ENCODE measurements at places on chromosomes 13 and 19.

DNA sequence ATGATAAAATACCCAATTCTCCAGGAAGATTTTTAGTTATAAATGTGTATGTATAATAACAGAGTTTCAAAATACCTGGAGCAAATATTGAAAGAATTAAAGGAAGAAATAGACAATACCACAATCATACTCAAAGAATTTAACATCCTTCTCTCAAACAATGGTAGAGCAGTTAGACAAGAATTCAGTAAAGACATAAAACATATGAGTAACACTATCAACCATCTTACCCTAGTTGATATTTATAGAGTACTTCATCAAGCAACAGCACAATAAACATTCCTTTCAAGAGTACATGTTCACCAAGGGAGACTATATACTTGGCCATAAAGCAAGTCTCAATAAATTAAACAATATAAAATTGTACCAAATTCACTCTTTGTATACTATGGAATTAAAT, 108.4 kb downstream of the DLEU7 start:
- DNase-seq, result no peak

- no peak for DNase-seq
These were observed 42.3 kb downstream of the ZNF611 start for GRCh38 chr19:52692431-52693008.

DNA sequence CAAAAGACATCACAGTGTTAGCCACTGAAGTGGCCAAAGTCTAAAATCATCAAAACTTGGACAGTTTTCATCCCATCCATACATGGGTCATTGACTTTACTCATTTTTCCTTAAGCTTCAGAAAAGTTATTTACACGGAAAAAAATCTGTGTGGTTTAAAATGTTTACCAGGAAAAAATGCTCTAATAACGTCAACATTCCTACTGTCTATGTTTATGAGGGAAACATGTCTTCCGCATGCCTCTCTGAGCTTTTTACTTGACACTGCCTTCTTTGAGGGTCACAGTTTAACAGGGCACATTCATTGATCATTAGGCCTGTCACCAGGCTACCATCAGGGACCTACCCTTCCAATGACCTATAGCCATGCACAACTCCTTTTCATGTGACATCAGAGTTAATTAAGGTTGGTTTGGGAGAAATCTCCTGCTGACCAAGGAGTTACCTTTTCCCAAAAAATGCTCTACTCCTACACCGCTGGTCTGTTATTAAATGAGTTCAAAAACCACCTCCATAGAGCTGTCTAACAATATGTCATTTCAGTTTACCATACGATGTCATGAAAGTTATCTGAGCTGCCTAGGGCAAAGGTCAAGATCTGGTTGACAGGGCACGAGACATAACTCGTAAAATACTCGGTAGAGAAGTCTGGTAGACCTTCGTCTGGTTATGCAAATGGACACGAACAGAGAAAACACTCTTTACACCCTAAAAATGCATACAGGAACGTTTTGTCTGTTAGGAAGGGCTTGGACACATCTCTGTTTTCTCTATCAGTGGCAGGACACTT, 17.8 kb downstream of the FLT1 start:
- DNase-seq, result no peak

GRCh38 chr13:44573071-44573470, 3.1 kb downstream of the TSC22D1 start:
- DNase-seq, result no peak

GRCh38 chr19:51258165-51259160, 7.6 kb downstream of the SIGLECL1 start:
- no peak for DNase-seq

DNA sequence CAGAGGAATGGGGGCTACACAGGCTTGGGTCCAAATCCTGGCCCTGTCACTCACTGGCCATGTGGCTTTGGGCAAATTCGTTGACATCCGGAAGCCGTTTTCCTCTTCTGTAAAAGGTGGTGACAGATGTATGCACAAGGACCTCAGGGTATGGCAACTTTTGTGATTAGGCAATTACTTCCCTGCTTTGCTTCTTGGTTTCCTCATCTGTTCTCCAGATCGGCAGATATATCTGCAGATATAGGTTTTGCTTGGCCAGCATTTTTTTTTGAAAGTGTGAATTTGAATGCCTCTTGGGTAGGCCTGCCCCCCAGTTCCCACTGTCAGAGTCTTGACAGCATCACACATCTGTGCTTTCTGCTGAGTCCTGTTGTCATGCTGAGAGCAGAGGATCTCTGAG, 17.7 kb downstream of the TMEM272 start:
- no peak for DNase-seq

DNA sequence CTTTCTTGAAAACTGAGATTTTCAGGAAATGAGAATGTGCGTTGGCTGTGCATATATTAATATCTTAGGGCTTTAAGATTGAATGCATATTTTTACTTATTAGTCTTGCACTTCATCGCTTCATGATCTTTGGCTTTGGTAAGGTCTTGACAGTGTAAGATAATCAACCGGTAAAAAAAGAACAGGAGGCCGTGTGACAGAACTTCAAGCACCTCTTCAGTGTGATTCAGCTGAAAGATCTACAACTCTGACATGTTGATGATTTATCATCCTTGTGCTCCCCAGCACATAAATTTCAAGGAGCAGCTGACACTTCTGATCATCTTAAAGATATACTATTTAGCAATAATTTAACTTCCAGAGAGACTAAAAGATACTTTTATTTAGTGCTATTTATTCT, 195.1 kb downstream of the HS6ST3 start:
- no peak for DNase-seq

- DNase-seq, result no peak
These were observed 894.3 kb downstream of the EFNB2 start for GRCh38 chr13:105641121-105641520.

DNA sequence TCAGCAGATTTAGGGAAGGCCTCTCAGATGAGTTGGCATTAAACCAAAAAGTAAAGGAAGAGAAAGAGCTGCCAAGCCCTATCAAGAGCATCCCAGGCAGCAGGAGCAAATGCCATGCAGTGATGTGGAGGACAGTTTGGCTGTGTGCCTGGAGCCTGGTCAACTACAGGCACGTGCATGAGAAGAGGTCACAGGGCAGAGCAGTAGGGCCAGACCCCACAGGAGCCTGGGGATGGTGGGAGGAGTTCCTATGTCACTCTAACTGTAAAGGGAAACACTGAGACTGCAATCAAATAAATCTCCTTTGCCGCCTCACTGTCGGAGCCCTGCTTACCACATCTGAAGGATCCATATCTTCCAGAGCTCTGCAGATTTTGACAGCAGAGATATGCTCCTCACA, 240.5 kb downstream of the ENOX1 start:
- no peak for DNase-seq

- DNase-seq, result peak; percentile 53
These were observed 20.9 kb downstream of the TECR start for GRCh38 chr19:14550201-14550754.

- no peak for DNase-seq
These were observed 1504.6 kb downstream of the EFNB2 start for GRCh38 chr13:105030851-105031250.

DNA sequence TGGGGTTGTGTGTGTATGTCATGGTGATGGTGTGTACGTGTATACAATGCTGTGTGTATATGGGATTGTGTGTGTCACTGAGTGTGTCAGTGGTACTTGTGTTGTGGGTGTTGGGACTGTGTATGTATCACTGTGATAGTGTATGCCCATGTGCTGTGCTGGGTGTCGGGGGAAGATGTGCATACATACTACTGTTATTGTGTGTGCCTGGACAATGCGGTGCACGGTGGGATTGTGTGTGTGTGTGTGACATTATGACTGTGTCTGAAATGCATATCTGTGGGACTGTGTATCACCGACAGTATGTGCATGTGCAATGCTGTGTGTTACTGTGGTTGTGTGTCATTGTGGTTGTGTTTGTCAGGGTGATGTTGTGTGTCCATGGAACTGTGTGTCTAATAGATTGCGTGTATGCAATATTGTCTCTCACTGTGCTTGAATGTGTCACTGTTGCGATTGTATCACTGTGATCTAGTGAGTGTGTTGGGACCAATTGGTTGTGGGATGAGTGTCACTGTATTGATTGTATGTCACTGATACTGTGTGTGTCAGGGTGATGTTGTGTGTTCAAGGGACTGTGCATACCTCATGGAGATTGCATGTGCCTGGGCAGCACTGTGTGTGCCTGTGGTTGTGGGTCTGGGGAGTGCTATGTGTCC, 11.0 kb upstream of the BBC3 start:
- peak; percentile 12 for DNase-seq

- peak; percentile 65 for DNase-seq
These were observed 17.8 kb upstream of the ADGRE5 start for GRCh38 chr19:14363183-14364097.

DNA sequence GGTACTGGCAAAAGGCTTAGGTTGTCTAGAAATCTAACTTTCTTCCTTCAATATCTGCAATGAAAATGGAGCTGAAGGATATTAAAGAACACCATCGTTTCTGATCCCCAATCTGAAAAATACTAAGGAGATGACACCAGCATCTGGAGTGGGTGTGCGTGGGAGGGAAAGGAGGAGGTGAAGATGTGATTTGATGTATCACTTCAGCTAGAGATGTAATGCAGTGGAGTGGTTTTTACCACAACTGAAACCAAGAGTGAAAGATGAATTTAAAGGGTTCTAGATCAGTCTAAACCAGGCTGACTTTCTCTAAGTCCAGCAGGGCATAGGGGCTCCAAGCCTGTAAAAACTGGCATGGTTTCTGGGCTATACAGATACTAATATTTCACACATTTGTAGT, 148.4 kb downstream of the AKAP11 start:
- DNase-seq, result peak; percentile 38

GRCh38 chr13:24861617-24862362, 97.8 kb downstream of the RNF17 start:
- DNase-seq, result no peak

GRCh38 chr13:30153545-30154426, 153.6 kb downstream of the KATNAL1 start:
- peak; percentile 24 for DNase-seq

- no peak for DNase-seq
These were observed 87.5 kb upstream of the CSNK1A1L start for GRCh38 chr13:37192956-37193355.

- DNase-seq, result no peak
These were observed 6.2 kb downstream of the GAS6 start for GRCh38 chr13:113857531-113858195.

GRCh38 chr13:75073786-75074185, 408.2 kb downstream of the TBC1D4 start:
- no peak for DNase-seq

DNA sequence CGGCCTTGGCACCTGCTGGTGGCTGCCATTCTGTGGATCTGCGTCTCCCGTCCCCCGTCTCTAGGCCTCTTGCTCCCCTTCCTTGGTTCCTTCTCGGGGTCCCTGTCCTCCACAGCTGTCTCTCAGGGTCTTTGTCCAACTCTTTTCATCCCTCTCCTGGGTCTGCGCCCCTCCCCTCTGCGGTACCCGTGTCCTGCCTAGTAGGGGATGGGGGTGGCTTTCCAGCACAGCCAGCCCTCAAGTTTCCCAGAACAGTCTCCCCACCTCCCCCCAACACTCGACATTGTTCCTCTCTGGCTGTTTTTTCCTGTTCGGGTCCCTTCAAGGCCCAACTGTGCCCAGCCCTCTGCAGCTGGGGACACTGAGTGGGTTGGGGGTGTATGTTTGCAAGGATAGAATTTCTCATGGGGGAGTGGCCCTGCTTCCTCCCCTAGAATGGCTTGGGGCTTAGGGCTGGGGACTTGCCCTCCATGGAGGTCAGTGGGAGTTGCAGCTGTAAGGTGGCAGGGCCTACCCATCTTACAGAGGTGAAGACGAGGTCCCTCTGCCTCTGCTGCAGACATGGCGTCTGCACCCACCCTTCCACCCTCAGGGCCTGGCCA, 762 bp upstream of the ADM5 start:
- DNase-seq, result no peak

DNA sequence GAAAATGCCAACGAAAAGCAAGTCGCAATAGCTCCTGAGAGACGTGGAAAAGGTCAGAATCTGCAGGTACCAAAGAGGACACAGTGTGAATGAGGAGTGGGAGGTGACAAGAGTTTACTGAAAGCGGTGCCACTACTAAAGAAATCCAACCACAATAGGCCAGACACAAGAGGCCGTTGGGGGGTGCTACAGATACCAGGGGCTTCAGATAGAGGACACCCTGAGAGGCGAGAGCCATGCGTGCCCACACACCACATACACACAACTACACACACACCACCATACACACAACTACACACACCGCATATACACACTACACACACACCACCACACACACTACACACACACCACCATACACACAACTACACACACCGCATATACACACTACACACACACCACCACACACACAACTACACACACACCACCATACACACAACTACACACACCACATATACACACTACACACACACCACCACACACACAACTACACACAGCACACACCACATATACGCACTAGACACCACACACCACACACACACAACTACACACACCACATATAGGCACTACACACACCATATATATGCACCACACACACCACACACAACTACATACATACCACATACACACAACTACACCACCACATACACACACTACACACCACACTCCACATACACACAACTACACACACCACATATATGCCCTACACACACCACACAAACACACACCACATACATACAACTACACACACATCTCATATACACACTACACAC, 28.5 kb downstream of the CRYL1 start:
- DNase-seq, result no peak

GRCh38 chr13:114070098-114070799, 62.2 kb downstream of the RASA3 start:
- DNase-seq, result no peak

- no peak for DNase-seq
These were observed 1.2 kb downstream of the USPL1 start for GRCh38 chr13:30618930-30619279.

GRCh38 chr19:1104311-1105007, 665 bp downstream of the GPX4 start:
- DNase-seq, result peak; percentile 89

GRCh38 chr19:18496167-18496979, 25.5 kb downstream of the ELL start:
- DNase-seq, result peak; percentile 75

DNA sequence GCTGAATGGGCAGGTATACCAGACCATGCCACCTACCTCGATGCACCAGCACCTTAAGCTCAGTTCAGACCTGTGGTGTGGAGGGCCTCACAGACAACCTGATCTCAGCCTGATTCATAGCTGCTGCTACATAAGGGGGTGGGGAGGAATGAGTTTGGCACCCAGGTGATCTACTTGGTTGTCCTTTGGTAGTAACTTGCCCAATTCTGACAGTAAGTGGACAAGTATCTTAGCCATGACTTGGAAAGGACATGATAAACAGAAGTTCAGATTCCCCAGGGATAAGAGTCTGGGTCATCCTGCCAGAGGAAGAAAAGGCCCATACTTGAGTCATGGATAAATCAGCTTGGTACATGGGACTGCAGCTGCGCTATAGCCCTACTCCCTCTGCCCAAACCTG, 28.4 kb upstream of the SOHLH2 start:
- DNase-seq, result no peak

DNA sequence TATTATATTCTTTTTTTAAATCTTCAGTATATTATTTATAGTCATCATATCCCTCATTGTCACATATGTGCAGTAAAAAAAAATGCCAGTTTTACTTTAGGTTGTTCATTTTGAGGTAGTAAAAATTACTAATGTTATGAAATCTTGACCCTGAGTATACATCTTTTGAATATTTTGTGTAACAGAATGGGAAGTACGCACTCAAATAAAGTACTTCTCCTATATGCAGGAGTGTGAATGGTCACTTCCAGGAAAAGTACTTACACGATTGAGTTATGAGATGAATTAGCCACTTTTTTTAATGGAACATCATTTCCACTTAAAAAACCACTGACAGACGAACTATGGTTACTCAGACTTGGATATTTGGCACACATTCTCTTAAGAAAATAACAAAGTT, 58.5 kb downstream of the C13orf42 start:
- DNase-seq, result no peak
